T follicular helper cell (primary cell): ENCODE measurements at places on chromosomes 13 and 19.

DNA sequence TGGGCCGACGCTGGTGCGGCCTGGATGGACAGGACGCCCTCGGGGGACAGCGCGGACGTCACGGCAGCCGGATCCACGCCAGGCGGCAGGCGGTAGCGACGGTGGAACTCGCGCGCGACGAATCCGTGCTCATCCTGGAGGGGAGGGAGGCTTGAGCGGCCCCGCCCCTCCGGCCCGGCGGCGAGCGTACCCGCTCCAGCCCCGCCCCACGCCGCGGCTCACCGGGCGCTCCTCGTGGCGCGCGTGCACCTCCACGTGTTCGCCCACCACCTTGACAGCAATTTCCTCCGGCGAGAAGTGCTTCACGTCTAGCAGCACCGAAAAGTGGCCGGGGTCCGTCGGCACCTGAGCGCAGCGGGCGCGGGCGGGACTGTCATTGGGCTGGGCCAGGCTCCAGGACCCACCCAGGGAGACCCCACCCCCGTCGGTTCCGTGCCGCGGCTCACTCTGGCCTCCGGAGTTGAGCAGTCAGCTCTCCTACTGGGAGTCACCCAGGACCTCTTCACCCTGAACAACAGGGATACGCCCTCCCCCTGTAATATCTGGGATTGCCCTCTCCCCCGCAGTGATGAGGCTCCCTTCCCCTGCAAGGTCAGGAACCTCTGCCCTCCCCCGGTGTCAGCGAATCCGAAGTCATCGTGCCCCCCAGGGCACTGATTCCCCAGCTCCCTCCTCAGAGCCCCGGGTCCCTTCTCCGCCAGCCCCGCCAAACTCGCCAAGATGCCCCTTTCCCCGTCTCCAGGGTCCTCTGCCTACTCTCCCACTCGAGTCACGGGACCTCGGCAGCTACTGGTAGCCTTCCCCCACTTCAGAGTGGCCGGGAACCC is 1.1 kb downstream of the HSPB6 start:
- peak; percentile 40 for DNase-seq

GRCh38 chr19:16470911-16471811 is 609 bp downstream of the EPS15L1 start:
- DNase-seq: no peak

DNA sequence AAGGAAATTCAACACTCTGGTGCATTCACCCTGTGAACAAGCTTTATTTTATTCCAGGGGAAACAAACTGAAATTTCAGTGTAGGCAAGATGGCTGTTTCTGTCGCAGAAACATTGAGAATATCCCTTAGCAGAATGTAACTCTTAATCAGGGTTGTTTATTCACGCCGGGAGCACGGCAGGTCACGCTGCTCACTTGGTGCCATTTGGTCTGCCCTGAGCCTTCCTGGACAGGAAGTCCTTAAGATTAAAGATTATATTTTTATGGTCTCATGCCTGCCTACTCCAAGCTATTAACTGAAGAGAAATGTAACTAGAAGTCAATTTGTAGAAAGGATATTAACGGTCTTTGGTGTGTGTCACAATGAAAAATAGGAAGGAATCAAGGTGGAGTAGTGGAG is 185.3 kb upstream of the ARGLU1 start:
- no peak for DNase-seq

GRCh38 chr13:99046851-99047250 is 69.0 kb upstream of the DOCK9 start:
- no peak for DNase-seq

DNA sequence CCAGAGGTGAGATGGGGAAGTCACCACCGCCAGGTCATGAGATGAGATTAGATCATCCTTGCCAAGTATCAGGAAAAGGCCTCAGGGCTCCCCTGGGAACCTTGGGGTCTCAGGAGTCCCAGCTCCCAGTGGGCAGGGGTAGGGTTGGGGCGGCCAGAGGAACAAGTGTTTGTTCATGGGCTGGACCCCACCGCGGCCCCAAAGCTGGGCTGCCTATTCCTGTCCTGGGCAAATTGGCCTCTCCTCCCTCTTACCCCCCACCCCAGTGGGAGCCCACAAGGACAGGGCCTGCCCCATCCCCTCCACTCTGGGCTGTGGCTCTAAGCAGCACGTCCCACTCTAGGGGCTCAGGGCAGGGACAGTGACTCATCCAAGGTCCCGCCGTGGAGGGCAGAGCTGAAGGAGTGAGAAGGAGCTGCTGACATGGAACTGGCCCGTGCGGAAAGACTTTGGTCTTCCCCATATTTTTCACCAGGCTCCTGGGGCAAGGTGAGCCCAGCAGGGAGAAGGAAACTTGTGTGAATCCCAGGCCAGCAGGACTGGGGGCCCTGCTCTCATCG is 4.0 kb upstream of the HCN2 start:
- no peak for DNase-seq

DNA sequence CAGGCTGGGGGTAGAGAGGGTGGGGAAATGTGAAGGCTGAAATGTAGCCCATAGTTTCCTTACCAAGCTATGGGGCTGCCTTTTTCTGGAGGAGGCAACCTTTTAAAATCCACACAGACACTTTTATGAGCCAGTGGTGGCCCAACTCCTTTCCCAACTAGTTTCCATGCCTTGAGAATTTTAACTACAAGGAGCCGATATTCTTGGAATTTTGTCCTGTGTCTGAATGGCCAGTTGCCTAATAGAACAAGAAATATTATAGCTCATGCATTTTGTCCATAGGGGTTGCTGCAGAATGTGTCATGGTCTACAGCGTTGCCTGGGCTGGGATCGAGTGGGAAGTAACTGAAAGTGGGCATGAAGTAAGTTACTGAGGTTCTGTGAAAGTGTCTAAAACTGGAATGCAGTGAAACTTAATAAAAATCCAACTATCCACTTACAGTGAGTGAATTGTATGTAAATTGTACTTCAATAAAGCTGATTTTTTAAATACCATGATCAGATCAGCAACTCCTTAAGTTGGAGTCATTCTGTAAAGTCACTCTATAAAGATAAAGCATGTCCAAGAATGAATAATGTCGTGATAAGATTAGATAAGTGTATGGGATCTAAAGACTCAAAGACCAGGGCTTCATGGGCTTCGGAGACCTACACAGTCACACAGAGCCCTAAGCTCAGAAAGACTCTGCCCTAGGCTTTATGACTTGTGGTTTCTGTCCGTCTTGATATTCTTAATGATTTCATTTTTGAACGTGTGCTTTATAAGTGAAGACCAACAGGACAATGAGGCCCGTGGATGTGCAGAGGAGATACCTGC is 122.6 kb upstream of the FNDC3A start:
- no peak for DNase-seq

- no peak for DNase-seq
Measured at GRCh38 chr19:29547981-29548380, 22.2 kb downstream of the VSTM2B start.

GRCh38 chr13:50550151-50550550 is 293.3 kb downstream of the DLEU7 start:
- no peak for DNase-seq

DNA sequence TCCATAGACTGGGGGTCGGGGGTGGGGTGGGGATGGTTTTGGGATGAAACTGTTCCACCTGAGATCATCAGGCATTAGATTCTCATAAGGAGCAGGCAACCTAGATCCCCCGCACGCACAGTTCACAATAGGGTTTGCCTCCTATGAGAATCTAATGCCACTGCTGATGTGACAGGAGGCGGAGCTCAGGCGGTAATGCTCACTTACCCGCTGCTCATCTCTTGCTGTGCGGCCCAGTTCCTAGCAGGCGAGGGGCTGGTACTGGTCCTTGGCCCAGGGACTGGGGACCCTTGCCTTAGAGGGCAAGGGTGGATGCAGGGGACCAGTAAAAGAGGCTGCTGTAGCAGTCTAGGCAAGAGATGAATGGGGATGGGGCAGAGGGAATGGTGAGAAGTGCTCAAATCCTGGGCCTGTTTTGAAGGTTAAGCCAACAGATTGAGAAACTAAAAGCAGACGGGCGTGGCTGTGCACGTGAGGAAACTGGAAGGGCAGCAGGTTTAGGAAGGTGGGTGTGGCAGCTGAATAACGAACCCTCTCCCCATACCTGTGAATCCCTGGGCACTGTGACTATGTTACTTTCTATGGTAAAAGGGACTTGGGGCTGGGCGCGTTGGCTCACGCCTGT is 1.5 kb upstream of the ERICH4 start:
- DNase-seq: no peak

- peak; percentile 26 for DNase-seq
Measured at GRCh38 chr13:27830010-27830409, 37.7 kb downstream of the GSX1 start.

DNA sequence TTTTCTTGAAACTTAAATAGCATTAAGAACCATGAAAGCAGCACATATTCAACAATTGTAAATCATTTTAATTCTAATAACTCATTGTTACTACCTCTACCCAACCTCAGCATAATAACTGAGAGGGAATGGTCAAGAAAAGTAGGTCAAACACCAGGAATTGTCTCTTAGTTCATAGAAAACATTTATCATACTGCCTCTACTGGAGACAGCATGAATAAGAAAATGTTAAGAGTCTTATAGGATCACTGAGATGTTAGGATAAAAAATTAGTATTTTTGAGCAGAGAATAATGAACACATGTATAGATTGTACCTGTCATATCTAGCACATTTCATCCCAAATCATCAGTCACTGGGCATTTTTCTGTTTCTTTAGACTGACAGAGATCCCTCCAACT is 515.3 kb downstream of the PCDH9 start:
- no peak for DNase-seq

DNA sequence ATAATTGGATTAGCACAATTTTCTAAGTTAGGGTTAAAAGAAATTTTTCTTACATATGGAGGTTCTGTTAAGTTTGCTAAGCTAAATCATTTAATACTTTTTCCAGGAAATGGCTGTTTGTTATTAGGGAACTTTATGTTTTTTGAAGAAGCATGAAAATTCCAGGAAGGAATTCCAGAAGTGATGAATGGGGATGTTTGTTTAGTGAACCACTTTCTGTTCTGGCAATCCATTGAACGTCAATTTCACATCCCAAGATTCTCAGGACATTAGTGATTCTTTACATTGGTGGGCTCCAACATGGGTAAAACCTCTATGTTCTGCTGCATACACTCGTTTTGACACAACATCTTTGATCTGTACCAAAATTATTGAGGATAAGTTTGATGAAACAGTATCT is 534.4 kb downstream of the IRS2 start:
- no peak for DNase-seq

DNA sequence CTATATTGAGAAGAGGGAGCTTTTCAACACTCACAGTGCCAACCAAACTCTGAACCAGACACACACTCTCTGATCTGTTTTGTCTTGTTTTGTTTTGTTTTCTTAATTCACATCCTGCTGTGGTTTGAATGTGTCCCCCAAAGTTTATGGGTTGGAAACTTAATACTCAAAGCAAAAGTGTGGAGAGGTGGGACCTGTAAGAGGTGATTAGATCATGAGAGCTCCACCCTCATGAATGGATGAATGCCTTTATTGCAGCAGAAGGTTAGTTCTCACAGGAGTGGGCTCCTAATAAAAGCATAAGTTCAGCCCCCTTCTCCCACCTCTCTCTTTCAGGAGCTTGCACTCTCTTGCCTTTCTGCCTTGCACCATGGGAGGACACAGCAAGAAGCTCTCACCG is 957.1 kb downstream of the PCDH9 start:
- no peak for DNase-seq

GRCh38 chr19:5588441-5588840 is 20.7 kb upstream of the TINCR start:
- no peak for DNase-seq

DNA sequence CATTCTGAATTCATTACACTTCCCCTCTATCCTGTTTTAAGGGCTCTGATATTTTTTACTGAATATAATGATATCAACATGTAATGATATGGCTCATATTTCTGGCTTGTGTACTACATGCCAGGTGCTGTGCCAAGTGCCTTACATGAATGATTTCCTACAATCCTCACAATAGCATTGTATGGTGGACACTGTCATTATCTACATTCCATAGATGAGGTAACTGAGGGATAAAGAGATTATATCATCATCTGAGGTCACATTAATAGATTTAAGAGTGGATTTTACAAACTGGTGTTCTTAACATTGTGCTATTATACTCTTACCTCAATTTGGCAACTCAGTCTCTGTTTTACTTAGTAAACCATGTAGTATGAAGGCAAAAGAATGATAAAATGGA is 502.0 kb downstream of the LIG4 start:
- DNase-seq: no peak

- DNase-seq: no peak
Measured at GRCh38 chr19:52522551-52522950, 4.9 kb upstream of the ZNF808 start.

DNA sequence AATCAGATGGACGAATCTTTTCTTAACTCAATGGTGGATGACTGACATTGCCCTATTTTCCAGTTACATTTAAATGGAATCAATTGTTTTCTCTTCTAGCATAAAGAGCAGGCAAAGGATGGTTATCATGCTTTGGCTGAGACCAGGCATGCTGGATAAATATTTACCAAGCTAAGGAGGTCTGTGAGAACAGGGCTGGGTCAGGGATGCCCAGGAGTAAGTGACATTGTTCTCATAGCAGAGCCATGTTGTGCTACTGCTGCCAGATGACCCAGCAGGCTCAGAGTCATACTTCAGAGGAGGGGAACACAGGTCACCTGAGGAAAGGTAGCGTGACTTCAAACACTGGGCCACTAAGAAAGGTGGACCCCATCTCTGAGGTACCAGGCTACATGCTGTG is 116.0 kb upstream of the RNF113B start:
- DNase-seq: no peak

GRCh38 chr13:73556128-73556527 is 497.3 kb downstream of the KLF5 start:
- no peak for DNase-seq

DNA sequence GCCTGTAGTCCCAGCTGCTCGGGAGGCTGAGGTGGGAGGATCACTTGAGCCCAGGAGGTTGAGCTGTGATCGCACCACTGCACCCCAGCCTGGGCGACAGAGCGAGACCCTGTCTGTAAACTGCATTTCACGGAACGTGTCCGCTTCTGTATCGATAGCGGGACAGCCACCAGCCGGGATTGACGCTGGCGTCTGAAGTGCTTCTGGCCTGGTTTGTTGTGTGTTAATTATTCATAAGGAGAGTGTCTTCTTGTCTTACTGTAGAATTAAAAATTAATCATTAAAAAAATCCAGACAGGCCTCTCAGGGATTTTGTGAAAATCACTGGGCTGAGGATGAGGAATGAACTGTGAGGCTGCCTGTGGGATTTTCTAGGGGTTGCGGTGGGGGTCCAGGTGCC is 16.2 kb upstream of the MISP start:
- no peak for DNase-seq

GRCh38 chr19:1475751-1476437 is 3.1 kb downstream of the C19orf25 start:
- DNase-seq: no peak

GRCh38 chr13:39481491-39481890 is 121.5 kb downstream of the LHFPL6 start:
- DNase-seq: no peak

GRCh38 chr19:7622933-7623685 is 6.2 kb downstream of the XAB2 start:
- DNase-seq: no peak

- no peak for DNase-seq
Measured at GRCh38 chr13:75399168-75399878, 82.6 kb downstream of the TBC1D4 start.

GRCh38 chr19:39352381-39353255 is 10.4 kb downstream of the SAMD4B start:
- DNase-seq: no peak

- no peak for DNase-seq
Measured at GRCh38 chr13:21518617-21519144, 59.6 kb upstream of the ZDHHC20 start.
